ENCODE measurements at places on chromosomes 1 and 21.

DNA sequence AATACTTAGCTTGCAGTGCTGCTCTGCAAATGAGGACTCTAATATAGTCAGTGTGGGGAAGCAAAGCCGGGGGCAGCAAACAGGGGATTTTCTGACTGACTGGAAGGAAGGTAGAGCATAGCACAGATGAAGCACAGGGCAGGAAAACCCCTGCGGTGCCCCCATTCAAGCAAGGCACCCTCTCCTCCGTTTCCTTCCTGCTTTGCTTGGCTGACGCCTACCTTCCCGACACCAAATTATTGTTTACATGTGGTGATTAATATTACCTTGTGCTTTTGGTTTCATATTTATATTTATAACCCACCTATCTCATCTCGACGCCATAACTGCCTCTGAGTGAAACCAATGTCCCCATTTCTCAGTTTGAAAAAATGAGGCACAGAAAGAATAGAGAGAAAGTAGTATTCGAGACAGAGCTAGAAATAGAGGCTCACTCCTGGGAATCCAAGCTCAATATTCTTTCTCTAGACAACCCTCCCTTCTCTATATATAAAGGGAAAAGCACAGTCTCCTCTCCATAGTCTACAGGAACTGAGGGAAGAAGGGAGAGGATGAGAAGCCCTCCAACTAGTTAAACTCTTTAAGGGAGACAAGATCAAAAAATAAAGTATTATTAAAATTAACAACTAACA lies 41.3 kb downstream of the PIK3C2B start:
- peak; percentile 69 for DNase-seq

GRCh38 chr1:42993502-42994136 lies 35.0 kb upstream of the SLC2A1 start:
- DNase-seq, result no peak

- DNase-seq, result no peak
These were observed 150.4 kb downstream of the LBR start for GRCh38 chr1:225277445-225277844.

- DNase-seq, result no peak
These were observed 3.8 kb upstream of the ATP6V1G3 start for GRCh38 chr1:198544265-198544664.

GRCh38 chr1:45971922-45972531 lies 160.4 kb downstream of the PIK3R3 start:
- no peak for DNase-seq

DNA sequence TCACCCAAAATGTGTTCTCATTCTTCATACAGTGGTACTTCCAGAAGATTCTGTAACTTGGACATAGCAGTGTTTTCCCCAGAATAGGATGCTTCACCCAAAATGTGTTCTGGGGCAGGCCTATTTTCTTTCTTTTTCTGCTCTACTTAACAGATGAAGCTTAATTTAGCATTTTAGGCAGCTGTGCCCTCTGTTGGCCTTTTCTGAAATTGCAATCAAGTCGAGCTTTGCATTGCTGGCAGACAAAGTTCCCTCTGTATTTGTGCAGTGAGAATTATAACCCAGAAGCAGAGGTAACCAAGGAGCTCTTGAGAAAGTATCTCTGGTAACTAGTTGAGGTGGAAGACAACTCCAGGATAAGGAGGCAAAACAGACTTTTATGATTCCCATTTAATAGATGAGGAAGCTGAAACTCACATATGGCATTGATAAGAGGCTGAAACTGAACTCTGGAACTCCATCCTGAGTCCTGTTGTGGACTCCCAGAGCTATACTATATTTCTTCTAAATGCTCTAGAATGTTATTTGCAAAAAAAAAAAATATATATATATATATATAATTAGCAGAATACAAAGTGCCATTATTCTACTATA lies 50.3 kb upstream of the L1TD1 start:
- DNase-seq, result peak; percentile 53

Data from activated CD4-positive, alpha-beta T cell treated with anti-CD3 and anti-CD28 coated beads, Interleukin-2, Interleukin-6, amounts not matched to agents 100 ng/mL and 50 ng/mL, durations not matched to agents 16 hours and 8 hours (primary cell).